ENCODE measurements at places on chromosomes 6 and 20.

- no peak for DNase-seq
Observed at GRCh38 chr6:42217157-42217518, 523 bp downstream of the MRPS10 start.

GRCh38 chr20:32152421-32153155 lies 43.1 kb downstream of the TM9SF4 start:
- DNase-seq, result no peak

DNA sequence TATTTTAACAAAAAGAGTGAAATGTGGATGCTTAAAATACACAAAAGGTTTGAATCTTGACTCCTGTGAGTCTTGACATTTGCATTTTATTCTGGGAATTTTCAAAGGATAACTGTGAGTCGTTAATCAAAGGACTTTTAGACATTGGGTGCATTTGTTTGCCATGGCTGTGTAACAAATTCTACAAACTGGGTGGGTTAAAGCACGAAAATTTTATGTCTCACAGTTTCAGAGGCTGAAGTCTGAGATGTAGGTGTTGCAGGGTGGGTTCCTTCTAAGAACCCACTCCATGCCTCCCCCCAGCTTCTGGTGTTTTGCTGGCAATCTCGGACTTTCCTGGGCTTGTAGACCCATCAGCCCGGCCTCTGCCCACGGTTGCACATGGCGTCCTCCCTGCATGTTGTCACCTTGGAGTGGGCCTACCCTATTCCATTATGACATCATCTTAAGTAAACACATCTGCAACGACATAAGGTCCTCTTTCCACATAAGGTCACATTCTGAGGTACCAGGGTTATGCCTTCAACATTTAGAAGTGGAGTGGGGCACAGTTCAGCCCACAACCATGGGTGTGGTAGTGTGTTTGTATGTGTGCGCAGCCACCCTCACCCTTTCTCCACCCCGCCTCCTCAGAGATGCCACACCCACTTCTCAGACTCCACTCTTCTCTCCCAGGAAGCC lies 113.1 kb downstream of the FOXA2 start:
- DNase-seq, result no peak

- DNase-seq, result no peak
Observed at GRCh38 chr6:33458676-33459075, 4.3 kb downstream of the ZBTB9 start.

DNA sequence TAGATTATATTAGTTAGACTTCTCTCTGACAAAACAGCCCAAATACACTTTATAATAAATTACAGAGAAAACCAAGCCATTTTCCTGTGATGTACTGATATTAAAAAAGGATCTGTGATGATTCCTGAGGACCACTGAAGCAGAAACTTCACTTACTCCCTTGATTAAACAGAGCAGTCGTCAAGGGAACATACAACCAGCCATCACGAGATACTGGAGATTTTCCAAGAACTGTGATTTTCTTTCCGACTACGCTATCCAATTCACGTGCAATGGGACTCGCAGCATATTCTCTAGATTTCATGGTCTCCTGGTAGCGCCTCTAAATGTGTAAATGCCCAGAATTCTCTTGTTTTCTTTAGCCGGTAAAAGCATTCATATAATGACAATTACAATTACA lies 377.4 kb downstream of the PHF3 start:
- no peak for DNase-seq

Data from NCI-H82 (cell line).